ENCODE measurements at places on chromosomes 12 and 14.

- no peak for DNase-seq
Measured at GRCh38 chr14:33726685-33727084, 224.2 kb downstream of the EGLN3 start.

GRCh38 chr12:79886917-79887519 lies 47.9 kb downstream of the PPP1R12A start:
- DNase-seq, result peak; percentile 46

- DNase-seq, result no peak
Measured at GRCh38 chr12:5191803-5192538, 148.3 kb downstream of the KCNA5 start.

DNA sequence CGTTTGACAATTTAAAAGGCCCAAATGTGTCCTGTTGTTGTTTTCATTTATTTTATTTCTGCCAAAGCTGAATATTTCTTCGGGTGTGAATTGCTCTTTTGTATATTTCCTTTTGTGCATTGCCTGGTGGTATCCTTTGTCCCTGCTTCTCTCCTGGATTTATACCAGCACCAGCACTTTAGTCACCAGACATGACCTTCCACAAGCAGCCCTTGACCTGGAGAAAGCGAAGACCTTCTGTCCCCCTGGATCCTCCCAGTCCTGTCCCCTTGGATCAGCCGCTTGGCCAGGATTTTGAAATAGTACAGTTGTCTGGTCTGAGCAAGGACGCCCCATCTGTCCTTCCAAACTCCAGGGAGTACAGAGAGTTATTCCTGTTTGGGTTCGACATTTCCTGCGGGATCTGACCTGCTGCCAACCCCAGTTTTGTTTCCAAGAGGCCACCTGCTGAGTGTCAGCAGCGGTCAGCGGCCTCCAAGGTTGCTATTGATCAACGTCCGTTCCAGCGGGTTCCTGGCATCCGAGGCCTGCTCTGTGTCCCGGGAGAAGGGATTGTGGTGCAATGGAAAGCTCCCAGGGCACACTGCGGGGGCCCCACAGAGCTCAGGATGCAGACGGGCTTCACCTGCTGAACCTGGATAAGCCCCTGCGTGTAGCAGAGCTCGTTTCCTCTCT lies 45.1 kb upstream of the CHGA start:
- no peak for DNase-seq

- no peak for DNase-seq
Measured at GRCh38 chr12:113135178-113136127, at the start of gene RASAL1. Gene RASAL1, minus strand, starts transcription at chr12:113135761. Its CDS starts 299 bp downstream, at chr12:113135462.

DNA sequence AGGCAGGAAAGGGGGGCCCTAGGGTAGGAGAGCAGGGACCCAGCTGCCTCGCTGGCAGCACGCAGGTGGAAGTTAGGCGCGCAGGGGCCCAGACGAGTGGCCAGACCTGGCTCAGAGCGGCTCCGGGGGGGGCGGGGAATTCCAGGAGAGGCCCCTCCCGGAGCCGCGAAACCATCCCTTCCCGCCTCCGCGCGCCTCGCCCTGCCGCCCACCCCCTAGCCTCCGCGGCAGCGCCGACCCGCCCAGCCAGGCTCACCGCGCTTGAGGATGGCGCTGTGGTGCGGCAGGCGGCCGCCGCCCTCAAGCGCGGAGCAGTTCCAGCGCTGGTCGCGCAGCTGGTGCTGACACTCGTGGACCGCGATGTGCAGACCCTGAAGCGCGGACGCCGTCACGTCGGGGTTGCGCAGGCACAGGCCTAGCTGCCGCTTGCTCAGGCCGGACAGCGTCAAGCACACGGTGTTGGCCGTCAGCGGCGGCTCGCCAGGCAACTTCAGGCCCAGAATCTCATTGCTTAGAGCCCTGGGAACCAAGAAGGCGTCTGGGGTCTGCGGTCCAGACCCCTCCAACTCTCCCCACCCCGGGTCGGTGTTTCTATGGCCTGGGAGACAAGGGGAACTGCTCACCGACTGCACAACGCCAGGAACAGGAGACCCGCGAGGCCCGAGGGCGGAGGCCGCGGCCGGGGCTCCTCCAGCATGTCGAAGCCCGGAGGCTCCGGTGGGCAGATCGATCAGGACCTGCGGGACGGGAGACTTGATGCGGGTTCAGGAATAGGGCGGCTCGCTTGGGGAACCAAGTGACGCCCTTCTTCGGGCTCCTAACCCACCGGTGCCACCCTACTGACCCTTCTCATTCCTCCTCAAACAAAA lies 1.5 kb downstream of the WNT10B start:
- no peak for DNase-seq

DNA sequence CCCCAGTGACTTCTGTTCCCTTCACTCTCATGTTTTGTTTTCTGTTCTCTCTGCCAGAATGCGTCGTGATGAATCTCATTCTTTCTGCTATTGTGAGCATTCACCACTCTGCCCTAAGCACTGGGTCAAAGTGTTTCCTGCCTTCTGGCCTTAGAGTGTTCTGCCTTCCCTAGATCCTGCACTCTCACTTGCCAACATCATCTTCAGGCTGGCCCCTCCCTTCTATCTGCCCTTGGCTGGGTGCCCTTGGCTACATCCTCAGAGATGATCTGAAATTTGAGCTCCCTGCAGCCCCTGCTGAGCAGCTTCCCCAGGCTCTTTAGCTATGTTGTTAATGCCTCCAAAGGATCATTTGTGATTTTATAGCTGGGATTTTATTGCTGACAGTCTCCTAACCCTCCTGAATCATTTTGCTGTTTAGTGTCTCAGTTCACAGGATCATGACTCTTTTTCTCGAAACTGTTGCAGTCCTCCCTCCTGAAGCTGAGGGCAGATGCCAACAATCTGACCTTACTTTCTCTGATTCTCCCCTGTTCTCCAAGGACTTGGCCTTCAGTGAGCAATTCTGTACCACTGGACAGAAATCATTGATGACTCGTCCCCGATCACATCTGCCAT lies 4.5 kb downstream of the DHRS2 start:
- peak; percentile 70 for DNase-seq

DNA sequence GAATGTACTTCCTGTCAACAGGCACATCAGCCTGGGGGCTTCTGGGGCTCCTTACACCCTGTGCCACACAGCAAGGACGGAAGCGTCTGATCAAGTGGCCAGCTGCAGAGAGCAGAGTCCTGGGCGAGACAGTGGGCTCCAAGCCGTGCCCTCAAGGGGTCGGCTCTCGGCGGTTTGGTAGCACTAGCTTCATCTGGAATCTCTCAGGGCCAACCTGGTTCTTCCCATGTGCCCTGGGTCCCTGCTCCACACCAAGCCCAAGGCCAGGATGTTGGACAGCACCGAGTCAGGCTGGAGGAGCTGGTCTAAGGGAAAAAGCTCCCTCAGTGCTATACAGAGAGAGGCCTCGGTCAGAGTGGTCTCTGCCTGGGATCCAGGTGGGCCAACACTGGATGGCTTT lies 20.5 kb downstream of the DIO3 start:
- no peak for DNase-seq

GRCh38 chr12:82886671-82887340 lies 200.1 kb downstream of the TMTC2 start:
- DNase-seq, result no peak

- no peak for DNase-seq
Measured at GRCh38 chr12:112843287-112843686, 51.7 kb downstream of the RPH3A start.

- no peak for DNase-seq
Measured at GRCh38 chr12:71578694-71579258, 84.9 kb downstream of the ZFC3H1 start.

All from HFF-Myc (cell line).